ENCODE measurements at places on chromosomes 7 and 10.

GRCh38 chr10:3192856-3193635 lies 20.5 kb upstream of the PITRM1 start:
- H3K4me1 ChIP-seq = peaks cover 3% of the 10 kb centered on the region
- no peak overlapping the region for H3K4me3 ChIP-seq
- no peak for DNase-seq
- H3K27ac ChIP-seq = no peak overlapping the region

DNA sequence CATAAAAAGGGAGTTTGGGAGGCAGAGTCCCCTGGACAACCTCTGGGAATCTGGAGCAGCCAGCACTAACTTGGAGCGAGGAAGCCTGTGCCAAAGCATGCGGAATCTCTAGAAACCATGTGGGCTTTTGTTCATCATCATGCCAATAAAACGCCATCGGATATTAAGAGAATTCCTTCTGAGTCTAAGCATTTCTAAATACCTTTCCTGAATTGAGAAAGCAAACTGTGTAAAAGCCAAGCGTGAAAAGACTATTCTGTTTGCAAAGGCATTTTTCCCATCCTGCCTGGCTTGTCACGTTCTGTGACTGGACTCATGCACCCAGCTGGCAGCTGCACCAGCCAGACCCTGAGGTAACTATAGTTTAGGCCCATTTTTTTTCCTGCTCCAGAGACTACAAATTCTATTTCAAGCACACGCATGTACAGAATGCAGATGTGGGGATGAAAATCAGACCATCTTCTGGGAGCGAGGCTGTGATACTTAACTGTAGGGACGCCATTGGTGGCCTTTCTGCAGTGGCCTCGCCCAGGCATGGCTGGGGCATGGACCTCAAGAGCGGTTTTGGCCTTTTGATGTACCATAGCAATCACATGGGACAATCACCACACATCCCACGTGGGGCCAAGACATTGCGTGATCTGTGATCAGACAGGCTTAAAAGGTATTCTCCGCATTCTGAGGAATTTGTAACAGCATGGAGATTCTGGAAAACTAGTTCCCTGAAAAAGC lies 218.9 kb downstream of the KIAA1217 start:
- no peak overlapping the region for H3K4me3 ChIP-seq
- no peak overlapping the region for H3K27ac ChIP-seq
- no peaks in the 10 kb centered on the region for H3K36me3 ChIP-seq
- DNase-seq = no peak

DNA sequence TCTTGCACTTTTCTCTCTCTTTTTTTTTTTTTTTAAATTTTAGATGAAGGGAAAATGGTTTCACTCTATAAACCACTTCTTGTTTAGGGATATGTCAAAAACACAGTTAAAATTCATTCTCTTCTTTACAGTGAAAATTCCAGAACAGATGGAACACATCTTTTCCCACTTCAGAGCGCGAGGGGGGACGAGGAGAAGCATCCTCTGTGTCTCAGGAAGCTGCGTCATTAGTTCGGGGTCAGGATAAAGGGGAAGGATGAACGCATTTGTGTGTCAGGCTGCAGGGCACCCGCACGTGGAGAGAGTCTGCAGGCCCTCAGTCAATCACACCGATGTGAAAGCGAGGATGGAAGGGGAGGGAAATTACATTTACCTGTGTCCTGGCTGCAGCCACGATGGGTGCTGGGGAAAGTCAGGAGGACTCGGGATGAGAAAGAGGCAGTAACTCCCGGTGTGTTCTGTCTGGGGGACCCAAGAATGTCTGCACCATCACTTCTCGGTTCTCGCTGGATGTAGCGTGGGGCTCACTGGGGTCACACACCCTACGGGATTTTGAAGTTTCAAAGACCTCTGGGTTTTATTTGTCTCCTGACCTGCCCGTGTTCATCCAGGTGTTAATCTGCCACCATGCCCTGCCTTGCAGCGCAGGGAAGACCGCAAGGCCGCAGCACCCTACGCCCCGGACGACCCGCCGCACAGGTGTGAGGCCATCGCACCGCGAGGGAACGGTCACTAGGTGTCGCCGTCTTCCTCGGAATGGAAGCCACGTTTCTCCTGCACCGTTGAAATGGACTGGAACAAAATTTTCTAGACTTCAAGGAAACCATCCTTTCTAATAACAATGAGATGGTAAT lies 66.7 kb upstream of the PITRM1 start:
- H3K36me3 ChIP-seq = no peaks in the 10 kb centered on the region
- H3K4me3 ChIP-seq = no peak overlapping the region
- H3K27me3 ChIP-seq = no peaks in the 10 kb centered on the region
- peak; percentile 53 for DNase-seq
- no peaks in the 10 kb centered on the region for H3K4me1 ChIP-seq

- no peak overlapping the region for H3K4me3 ChIP-seq
- no peak overlapping the region for H3K27ac ChIP-seq
- no peaks in the 10 kb centered on the region for H3K27me3 ChIP-seq
- H3K36me3 ChIP-seq = no peaks in the 10 kb centered on the region
Observed at GRCh38 chr7:105838627-105839231, 37.7 kb downstream of the ATXN7L1 start.

DNA sequence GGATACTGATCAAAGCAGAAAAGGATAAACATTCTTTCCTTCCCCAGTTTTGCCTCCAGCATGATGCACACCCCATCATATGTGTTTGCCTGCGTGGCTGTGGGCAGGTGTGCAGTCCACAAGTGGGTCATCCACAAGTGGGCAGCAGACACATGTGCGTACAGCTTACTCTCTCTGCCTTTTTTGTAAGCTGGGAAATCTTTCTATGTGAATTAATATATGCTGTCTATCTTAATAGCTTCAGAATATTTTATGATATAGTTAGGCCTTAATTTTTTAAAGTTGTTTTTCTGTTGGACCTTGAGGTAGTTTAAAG lies 80.1 kb downstream of the INPP5A start:
- H3K4me1 ChIP-seq = peaks cover 12% of the 10 kb centered on the region
- DNase-seq = no peak
- H3K27ac ChIP-seq = no peak overlapping the region
- no peaks in the 10 kb centered on the region for H3K36me3 ChIP-seq
- H3K27me3 ChIP-seq = no peaks in the 10 kb centered on the region
- H3K4me3 ChIP-seq = no peak overlapping the region

DNA sequence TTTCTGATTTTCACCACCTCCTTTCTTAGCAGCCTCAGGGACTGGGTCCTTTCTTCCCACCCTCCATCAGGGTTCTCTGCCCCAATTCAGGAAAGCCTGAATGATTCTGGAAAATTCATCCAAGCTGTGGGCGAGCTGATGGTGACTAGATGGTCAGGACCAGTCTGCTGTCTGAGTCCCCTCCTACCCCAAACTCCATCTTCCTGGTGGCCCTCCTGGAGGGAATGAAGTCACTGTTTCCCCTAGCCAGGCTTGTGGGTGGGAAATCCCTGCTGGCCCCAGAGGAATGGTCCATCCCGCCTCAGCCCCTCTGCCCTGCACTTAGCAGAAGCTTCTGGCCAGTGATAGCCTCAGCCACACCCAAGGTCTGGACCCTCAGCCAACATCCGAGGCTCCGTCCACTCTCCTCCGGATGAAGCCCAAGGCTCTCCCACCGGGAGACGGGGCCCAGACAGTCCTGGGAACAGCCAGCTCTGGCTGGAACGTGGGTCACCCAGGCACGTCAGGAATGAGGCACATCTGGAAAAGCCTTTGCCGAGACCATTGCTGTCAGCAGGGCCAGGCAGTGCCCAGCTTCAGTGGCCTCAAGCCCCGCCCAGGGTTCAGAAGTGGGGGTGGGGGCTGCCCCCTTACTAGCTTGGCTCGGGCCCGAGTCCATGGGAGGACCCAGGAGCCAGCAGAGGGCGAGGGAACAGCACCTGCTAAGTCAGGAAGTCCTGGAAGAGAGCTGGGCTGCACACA lies 4.0 kb upstream of the AQP1 start:
- H3K36me3 ChIP-seq = no peaks in the 10 kb centered on the region
- H3K27ac ChIP-seq = no peak overlapping the region
- H3K27me3 ChIP-seq = no peaks in the 10 kb centered on the region
- no peak overlapping the region for H3K4me3 ChIP-seq

DNA sequence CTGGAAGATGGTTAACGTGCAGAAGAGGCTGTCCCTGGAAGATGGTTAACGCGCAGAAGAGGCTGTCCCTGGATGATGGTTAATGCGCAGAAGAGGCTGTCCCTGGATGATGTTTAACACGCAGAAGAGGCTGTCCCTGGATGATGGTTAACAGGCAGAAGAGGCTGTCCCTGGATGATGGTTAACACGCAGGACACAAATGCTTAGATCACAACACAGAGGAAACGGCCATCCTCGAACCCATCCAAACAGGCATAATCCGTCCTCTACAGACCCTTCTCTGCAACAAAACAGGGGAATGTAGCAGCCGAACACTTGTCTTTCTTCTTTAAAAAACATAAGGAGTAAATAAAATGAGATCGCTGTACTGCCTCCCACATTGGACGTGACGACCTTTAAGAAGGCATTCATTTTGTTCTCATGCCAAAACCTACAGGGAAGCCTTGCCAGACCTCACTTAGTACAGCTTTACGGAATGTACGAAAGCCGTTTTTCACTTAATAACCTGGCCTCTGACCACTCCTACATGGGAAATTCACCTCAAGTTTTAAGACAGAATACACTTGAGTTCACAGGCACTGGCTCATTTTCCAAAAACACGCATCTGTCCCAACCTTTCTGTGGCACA lies 245.2 kb downstream of the ZMYND11 start:
- no peak overlapping the region for H3K27ac ChIP-seq
- H3K36me3 ChIP-seq = no peaks in the 10 kb centered on the region
- H3K4me3 ChIP-seq = no peak overlapping the region
- H3K4me1 ChIP-seq = no peaks in the 10 kb centered on the region
- no peak for DNase-seq

- no peak for DNase-seq
Observed at GRCh38 chr10:70358446-70358845, 24.0 kb downstream of the LRRC20 start.

DNA sequence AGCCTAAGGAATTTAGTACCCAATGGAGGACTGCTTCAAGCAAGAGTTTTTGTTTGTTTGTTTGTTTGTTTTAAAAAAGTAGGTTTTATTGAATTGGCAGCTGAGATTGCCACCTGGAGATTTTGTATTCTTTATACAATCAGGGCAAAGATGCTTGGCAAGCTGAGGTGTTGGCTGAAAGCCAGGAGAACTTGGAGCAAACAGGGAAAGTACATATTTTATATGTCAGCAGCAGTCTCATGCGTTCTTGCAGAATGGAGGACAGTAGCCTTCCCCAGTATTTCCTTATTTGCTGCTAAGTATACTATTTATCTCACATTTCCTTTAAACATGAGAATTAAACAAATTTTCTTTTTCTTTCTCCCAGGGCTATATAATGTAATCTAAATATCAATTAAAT lies 22.6 kb upstream of the ICA1 start:
- H3K4me1 ChIP-seq = no peaks in the 10 kb centered on the region
- no peak for DNase-seq

DNA sequence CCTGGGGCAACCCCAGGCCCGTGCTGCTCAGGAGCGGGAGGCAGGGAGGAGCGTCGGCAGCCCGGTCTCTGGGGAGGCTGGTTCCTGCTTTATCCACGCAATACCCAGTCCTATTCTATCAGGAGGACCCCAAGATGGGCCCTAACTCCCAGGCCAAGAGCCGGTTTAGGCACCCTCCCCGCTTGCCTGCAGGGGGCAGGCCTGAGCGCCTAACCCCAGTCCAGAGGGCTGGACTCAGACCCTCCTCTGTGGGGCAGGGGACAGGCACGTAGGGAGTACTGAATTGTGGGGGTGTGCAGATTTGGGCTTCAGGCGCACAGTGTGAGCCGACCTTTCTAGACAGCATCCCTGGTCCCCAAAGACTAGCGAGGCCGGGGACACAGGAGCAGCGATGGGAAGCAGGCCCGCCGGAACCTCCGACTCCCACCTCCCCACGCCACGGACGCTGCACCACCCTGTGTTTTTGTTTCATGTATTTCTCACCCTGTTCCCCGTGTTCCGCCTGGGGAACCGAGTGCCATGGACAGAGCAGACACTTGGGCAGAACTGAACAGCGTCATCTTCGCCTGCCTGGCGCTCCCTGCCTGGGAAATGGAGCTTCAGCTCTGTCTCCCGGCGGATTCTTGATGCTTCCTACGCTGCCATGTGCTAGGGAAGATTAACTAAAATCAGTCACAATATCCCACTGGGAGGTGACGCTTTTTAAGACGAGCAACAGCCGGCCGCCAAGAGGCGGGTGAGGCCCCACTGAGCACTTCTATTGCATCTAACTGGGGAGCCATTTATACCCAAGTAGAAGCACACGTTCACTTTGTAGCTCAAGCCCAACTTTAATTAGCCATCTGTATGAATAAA lies 5.3 kb downstream of the NUDT1 start:
- peaks cover 15% of the 10 kb centered on the region for H3K4me1 ChIP-seq
- H3K4me3 ChIP-seq = no peak overlapping the region
- H3K27me3 ChIP-seq = no peaks in the 10 kb centered on the region
- no peaks in the 10 kb centered on the region for H3K36me3 ChIP-seq
- no peak overlapping the region for H3K27ac ChIP-seq

- DNase-seq = no peak
- no peak overlapping the region for H3K27ac ChIP-seq
- no peaks in the 10 kb centered on the region for H3K27me3 ChIP-seq
- H3K4me3 ChIP-seq = no peak overlapping the region
- no peaks in the 10 kb centered on the region for H3K36me3 ChIP-seq
- no peaks in the 10 kb centered on the region for H3K4me1 ChIP-seq
Observed at GRCh38 chr10:113111900-113112853, 162.1 kb downstream of the TCF7L2 start.

- no peaks in the 10 kb centered on the region for H3K27me3 ChIP-seq
Observed at GRCh38 chr10:74797550-74797949, 28.9 kb upstream of the KAT6B start.

GRCh38 chr7:152149363-152149762 lies 123.9 kb downstream of the GALNT11 start:
- no peak overlapping the region for H3K4me3 ChIP-seq
- H3K27me3 ChIP-seq = no peaks in the 10 kb centered on the region
- H3K27ac ChIP-seq = no peak overlapping the region
- H3K4me1 ChIP-seq = peaks cover 14% of the 10 kb centered on the region
- no peak for DNase-seq

GRCh38 chr10:108244443-108245228 lies 1080.1 kb upstream of the SORCS1 start:
- H3K27ac ChIP-seq = no peak overlapping the region
- H3K4me1 ChIP-seq = no peaks in the 10 kb centered on the region
- no peak for DNase-seq
- H3K4me3 ChIP-seq = no peak overlapping the region
- H3K36me3 ChIP-seq = no peaks in the 10 kb centered on the region

GRCh38 chr7:47622586-47622945 lies 40.7 kb upstream of the TNS3 start:
- H3K4me1 ChIP-seq = no peaks in the 10 kb centered on the region
- no peak overlapping the region for H3K27ac ChIP-seq
- no peaks in the 10 kb centered on the region for H3K36me3 ChIP-seq
- no peak overlapping the region for H3K4me3 ChIP-seq

DNA sequence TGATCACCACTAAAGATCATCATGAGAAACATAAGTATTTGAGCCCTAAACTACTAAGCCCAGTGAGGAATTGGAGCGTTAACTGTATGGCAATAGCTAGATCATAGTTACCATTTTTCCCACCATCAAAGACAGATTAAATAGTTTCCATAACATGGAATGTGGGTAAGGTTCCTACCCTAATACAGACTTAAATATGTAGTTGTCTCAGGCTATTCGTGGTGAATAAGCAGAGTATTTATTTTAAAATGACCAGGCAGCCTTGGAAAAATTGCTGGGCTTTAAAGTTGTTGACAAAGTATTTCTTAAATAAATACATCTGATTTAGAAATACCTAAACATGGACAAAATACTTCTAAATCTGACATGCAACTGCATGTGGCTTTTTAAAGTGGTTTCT lies 106.8 kb downstream of the NT5C2 start:
- H3K4me3 ChIP-seq = no peak overlapping the region
- DNase-seq = no peak
- H3K36me3 ChIP-seq = peaks cover 11% of the 10 kb centered on the region
- H3K27me3 ChIP-seq = no peaks in the 10 kb centered on the region
- H3K27ac ChIP-seq = no peak overlapping the region

Measured in naive thymus-derived CD4-positive, alpha-beta T cell (primary cell).